Activated naive CD4-positive, alpha-beta T cell treated with anti-CD3 and anti-CD28 coated beads for 36 hours (primary cell): ENCODE measurements at places on chromosomes 1 and 21. TPM values are rescaled to one million over a fixed set of nuclear protein-coding genes. Genes with fewer than 3 reads are reported as not detected.
A peak's percentile ranks its signal among the peaks of the same experiment; 100 is the strongest.

DNA sequence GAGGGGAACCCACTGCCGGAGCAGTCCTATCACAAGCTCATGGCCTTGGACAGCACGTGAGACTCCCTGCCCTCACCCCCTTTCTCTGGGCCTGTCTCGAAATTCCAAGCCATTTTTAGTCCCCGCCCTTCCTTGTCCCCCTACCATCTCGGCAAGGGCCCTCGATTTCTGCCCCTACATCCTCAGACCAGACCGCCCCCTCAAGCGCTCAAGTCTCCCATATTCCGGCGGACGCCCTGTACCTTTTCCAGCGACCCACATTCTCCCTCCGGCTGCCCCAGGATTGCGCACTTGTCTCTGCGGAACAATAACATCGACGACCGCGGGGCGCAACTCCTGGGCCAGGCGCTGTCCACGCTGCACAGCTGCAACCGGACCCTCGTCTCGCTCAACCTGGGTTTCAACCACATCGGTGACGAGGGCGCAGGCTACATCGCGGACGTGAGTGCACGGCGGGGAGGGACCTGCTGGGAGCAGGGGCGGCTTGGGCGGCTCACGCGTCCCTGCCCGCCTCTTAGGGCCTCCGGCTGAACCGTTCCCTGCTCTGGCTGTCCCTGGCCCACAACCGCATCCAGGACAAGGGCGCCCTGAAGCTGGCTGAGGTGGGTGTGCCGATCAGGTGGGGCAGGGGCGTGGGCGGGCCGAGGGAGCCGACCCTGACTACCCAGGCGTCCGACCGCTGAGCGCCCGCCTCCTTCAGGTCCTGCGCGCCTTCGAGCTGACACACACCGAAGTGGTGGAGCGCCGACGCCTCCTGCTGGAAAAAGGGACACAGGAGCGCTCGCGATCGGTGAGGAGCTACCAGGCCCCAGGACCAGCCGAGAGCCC, 7.0 kb downstream of the LRRC71 start:
- no peaks in the 10 kb centered on the region for H3K36me3 ChIP-seq
- no peak overlapping the region for H3K4me3 ChIP-seq
- peaks cover 14% of the 10 kb centered on the region for H3K4me1 ChIP-seq
- DNase-seq: peak; percentile 84

GRCh38 chr21:41232013-41232412, 64.1 kb downstream of the BACE2 start:
- H3K36me3 ChIP-seq: no peaks in the 10 kb centered on the region
- H3K4me3 ChIP-seq: no peak overlapping the region
- H3K4me1 ChIP-seq: no peaks in the 10 kb centered on the region
- peaks cover 4% of the 10 kb centered on the region for H3K27me3 ChIP-seq
- H3K27ac ChIP-seq: no peak overlapping the region
- no peak for DNase-seq

DNA sequence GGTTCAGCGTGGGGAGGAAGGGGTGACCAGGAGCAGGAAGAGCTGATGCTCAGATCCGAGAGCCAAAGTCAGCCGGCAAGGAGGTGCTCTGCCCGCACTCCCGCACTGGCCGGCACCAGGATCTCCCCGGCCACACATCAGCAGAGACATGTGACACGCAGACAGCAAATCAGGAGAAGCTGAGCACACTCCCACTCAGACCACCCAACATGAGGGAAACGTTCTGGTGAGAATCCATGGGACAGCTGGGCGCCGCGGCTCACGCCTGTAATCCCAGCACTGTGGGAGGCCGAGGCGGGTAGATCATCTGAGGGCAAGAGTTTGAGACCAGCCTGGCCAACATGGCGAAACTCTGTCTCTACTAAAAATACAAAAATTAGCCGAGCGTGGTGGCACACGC, 18.6 kb upstream of the PTTG1IP start:
- H3K4me3 ChIP-seq: no peak overlapping the region
- DNase-seq: no peak
- no peaks in the 10 kb centered on the region for H3K27me3 ChIP-seq
- peaks cover 6% of the 10 kb centered on the region for H3K36me3 ChIP-seq
- peaks cover 7% of the 10 kb centered on the region for H3K4me1 ChIP-seq
- H3K27ac ChIP-seq: peak overlapping the region; percentile 24

DNA sequence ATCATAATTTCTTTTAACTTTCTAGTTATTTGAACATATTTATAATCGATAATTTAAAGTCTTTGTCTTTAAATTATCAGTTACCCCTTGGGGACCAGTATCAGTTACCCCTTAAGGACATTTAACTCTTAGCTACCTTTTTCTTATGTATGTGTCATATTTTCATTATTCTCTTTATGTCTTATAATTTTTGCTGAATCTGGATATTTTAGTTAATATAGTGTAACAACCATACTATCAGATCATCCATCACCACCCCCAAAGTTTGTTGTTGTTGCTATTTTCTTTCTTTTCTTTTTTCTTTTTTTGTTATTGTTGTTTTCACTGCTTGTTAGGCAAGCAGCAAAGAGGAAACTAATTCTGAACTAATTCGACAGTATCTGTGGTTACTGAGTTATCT, 57.0 kb upstream of the TNFSF18 start:
- H3K27me3 ChIP-seq: no peaks in the 10 kb centered on the region
- DNase-seq: no peak
- no peak overlapping the region for H3K4me3 ChIP-seq
- no peak overlapping the region for H3K27ac ChIP-seq

DNA sequence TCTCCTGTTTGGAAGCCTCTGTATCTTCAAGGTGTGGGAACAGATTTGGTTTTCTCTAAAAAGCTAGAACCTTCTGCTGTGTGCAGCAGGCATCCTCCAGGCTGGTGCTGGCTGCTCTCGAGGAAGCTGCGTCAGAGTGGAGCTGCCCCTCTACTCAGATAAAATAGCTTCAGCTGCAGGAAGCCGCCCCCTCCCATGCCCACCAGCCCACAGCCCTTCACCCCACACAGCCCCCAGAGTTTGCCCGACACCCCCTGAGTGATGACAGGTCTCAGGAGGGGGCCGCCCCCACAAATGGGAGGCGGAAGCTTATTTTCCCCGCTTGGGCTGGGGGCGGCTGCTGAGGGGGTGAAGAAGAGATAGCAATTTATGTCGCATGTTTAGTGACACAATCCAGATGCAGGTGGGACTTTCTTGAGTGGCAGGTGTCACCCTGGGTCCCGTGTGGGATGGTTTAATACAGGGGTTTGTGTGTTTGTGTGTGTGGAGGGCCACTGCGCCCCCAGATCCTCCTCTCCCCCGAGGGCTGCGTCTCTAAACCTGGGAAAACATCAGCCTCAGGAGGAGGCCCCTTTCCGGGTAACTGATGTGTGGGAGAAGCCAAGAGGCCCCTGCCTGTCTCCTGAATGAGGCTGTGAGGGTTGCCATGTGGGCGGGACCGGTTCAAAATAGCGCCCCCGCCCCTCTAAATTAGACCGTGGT, 55.4 kb downstream of the STUM start:
- no peak overlapping the region for H3K4me3 ChIP-seq
- DNase-seq: no peak
- H3K27ac ChIP-seq: no peak overlapping the region
- H3K27me3 ChIP-seq: no peaks in the 10 kb centered on the region
- no peaks in the 10 kb centered on the region for H3K4me1 ChIP-seq

GRCh38 chr1:28073867-28074266, 14.5 kb downstream of the EYA3 start:
- DNase-seq: no peak
- H3K36me3 ChIP-seq: no peaks in the 10 kb centered on the region
- no peak overlapping the region for H3K4me3 ChIP-seq
- H3K27ac ChIP-seq: no peak overlapping the region

- H3K36me3 ChIP-seq: peaks cover 4% of the 10 kb centered on the region
- no peak overlapping the region for H3K27ac ChIP-seq
- H3K4me3 ChIP-seq: peak overlapping the region; percentile 39
- DNase-seq: no peak
- peaks cover 31% of the 10 kb centered on the region for H3K4me1 ChIP-seq
These were observed 2.0 kb downstream of the MTX1 start for GRCh38 chr1:155210314-155211104.

- no peak overlapping the region for H3K4me3 ChIP-seq
- no peak for DNase-seq
- H3K36me3 ChIP-seq: no peaks in the 10 kb centered on the region
- H3K27ac ChIP-seq: no peak overlapping the region
- peaks cover 4% of the 10 kb centered on the region for H3K27me3 ChIP-seq
These were observed 386.6 kb downstream of the KIF26B start for GRCh38 chr1:245541369-245541768.

- H3K4me3 ChIP-seq: peak overlapping the region; percentile 89
- peaks cover 57% of the 10 kb centered on the region for H3K4me1 ChIP-seq
- peaks cover 10% of the 10 kb centered on the region for H3K36me3 ChIP-seq
- peak overlapping the region; percentile 98 for H3K27ac ChIP-seq
- no peaks in the 10 kb centered on the region for H3K27me3 ChIP-seq
These were observed 2.3 kb downstream of the HIPK1 start for GRCh38 chr1:113931451-113931851.

DNA sequence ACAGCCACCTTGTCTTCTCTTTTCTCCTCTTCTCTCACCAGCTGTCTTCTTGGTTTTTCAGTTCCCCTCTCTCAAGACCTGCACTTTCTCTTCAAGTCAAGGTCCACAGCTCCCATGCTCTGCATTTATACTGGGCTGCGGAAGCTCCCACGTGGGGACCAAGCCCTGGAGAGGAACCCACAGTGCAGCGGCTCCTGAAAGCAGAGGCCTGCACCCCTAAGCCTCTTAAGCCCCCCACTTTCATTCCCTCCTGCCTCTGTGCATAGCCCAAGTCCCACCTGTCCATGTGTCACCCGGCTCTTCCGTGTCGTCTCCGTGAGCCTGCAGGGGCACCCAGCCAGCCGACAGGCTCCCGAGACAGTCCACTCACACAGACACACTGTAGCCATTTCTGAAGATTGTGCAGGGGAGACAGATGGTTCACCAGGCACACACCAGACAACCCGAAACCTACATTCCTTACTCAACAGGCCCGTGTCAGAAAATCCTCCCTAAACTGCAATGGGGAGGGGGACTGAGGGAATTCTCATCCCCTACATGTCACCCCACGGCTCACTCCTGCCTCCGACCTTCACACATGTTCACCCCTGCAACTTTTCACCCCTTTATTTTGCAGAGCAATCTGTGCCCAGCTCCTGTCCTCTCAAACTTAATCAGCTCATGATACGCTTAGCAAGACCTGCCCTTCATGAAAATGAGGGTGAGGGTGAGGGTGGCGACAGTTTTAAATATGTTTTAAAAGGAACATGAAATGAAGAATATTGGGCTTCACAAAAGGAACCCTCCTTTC, 6.3 kb downstream of the MX2 start:
- no peak overlapping the region for H3K4me3 ChIP-seq
- H3K4me1 ChIP-seq: peaks cover 78% of the 10 kb centered on the region
- H3K27me3 ChIP-seq: no peaks in the 10 kb centered on the region
- H3K27ac ChIP-seq: peak overlapping the region; percentile 90

DNA sequence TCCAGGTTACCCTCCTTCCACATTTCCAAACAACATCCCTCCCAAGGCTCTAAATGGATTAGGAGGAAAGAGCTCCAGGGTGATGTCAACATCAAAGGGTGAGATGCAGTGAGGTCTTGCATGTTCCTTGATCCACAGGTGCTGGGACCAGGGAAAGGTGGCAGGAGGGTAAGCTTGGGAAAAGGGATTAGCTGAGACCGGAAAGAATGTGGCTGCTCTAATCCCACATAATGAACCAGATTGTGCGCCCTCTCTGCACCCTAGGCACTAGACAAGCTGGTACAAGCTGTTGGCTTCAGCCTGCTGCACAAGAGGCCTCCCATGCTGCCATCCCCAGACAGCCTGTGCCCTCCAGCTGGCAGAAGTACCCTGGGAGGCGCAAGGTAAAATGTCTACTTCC, 34.9 kb downstream of the PLXNA2 start:
- H3K27ac ChIP-seq: no peak overlapping the region
- DNase-seq: no peak

DNA sequence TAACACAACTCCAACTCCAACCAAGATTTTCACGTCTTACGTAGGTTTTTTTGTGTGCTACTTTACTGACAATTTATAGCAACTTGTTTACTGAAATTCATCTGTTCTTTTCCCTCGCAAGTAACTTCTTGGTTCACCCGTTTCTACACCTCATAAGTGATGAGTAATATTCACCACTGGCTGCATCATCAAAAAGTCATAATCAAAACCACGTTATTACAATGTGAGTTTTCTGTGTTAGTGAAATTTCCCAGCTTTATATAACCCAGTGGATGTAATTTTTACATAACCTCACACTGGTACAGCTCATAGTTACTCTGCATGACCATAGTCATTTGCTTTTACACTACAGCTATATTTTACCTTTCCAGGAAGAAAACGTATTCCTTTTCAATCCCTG, 401.1 kb upstream of the LYPLAL1 start:
- no peak overlapping the region for H3K27ac ChIP-seq
- H3K4me1 ChIP-seq: no peaks in the 10 kb centered on the region
- no peak for DNase-seq
- no peaks in the 10 kb centered on the region for H3K36me3 ChIP-seq
- H3K4me3 ChIP-seq: no peak overlapping the region

GRCh38 chr1:82177192-82177591, 376.5 kb downstream of the ADGRL2 start:
- no peak overlapping the region for H3K27ac ChIP-seq
- no peaks in the 10 kb centered on the region for H3K4me1 ChIP-seq
- H3K36me3 ChIP-seq: no peaks in the 10 kb centered on the region

GRCh38 chr1:161274874-161275273, 16.3 kb downstream of the PCP4L1 start:
- H3K4me3 ChIP-seq: no peak overlapping the region
- peaks cover 2% of the 10 kb centered on the region for H3K27me3 ChIP-seq
- DNase-seq: no peak
- H3K27ac ChIP-seq: no peak overlapping the region

- H3K36me3 ChIP-seq: peaks cover 10% of the 10 kb centered on the region
- H3K4me3 ChIP-seq: no peak overlapping the region
- H3K27ac ChIP-seq: no peak overlapping the region
- DNase-seq: no peak
These were observed 43.4 kb upstream of the MPZL1 start for GRCh38 chr1:167678422-167678821.

- H3K4me3 ChIP-seq: no peak overlapping the region
- no peaks in the 10 kb centered on the region for H3K4me1 ChIP-seq
- no peak overlapping the region for H3K27ac ChIP-seq
These were observed 72.0 kb downstream of the BEND5 start for GRCh38 chr1:48704736-48705135.

DNA sequence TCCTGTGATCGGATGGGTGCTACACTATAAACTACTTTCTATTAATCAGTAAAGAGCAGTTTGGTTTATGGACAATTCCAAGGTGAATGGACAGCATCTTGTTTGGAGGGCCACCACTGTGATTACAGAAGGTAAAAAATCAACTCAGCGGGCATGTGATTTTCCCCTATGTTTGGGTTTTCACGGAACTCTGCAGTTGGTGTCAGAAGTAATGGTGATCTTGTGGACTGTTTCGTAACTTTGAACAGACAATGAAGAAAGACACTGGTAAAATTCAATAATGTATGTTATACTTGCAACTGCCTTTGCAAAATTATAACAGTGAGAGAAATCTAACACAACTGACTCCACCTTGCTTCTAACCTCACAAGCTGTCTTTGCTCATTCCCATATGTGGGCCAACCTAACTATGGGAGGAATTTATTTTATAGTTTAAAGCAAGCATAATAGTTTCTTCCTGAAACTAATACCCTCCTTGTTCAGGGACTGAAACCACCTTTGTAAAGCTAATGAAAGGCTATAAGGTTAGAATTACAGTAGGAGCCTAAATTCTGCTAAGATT, 53.2 kb downstream of the TRIM33 start:
- peaks cover 33% of the 10 kb centered on the region for H3K36me3 ChIP-seq
- H3K27me3 ChIP-seq: no peaks in the 10 kb centered on the region
- no peak overlapping the region for H3K4me3 ChIP-seq
- peaks cover 10% of the 10 kb centered on the region for H3K4me1 ChIP-seq
- no peak for DNase-seq
- H3K27ac ChIP-seq: no peak overlapping the region

Gene NUF2
- total RNA-seq: 63.0 TPM

Gene CELA2B
- not detected for total RNA-seq

Gene S100A2
- 0.74 TPM for total RNA-seq

Gene PAQR7
- 3.1 TPM for total RNA-seq

Gene TMIGD3
- total RNA-seq: not detected

Gene CFHR5
- not detected for total RNA-seq
